Adipocyte (in vitro differentiated cells): ENCODE measurements at places on chromosomes 1 and 21.

DNA sequence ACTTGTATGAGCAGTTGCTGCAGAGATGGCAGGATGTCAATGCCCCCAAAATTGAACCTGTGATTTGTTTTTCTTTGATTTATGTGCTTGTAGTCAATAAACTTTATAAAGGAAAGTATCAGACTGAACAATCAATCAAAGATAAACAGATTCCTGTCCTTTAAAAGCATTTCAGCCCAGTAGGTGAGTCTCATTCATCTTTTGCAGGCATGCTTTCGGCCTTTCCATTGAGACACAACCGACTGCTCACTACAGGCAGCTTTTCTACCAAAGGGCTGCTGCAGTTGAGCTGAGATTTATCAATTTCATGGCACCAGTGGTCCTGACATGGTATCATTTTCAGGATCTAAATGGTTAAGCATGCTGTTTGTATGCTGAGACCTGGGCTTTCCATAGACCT is 513.6 kb upstream of the PTBP2 start:
- no peak for DNase-seq

- no peak for DNase-seq
Observed at GRCh38 chr21:32237021-32237420, 41.8 kb downstream of the MIS18A start.

DNA sequence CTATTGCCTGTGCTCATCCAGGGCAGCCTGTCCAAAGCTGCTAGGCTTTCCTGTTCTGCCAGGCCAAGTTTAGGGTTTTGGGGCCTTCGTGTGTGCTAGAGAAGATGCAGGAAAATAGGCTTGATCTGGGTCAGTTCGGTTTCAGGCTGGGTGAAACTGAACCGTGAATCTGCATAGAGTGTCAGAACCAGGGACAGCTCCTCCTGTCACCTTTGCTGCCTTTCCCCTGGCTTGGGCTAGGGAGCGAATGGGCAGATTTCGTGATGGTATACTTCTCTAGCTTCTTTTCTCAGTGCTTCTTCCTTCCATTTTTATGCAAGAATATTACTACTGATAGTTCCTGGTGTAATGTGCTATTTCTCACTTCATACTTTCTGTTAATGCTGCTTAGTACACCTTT is 6.0 kb upstream of the AGO1 start:
- peak; percentile 46 for DNase-seq

GRCh38 chr1:221334062-221334461 is 407.8 kb downstream of the DUSP10 start:
- no peak for DNase-seq
